Stimulated activated CD8-positive, alpha-beta memory T cell treated with anti-CD3 and anti-CD28 coated beads, Interleukin-7, amount 100 ng/mL, for 1 hour (primary cell): ENCODE measurements at places on chromosomes 6 and 20.

- no peak for DNase-seq
Measured at GRCh38 chr6:32081168-32081990, 27.8 kb downstream of the TNXB start.

DNA sequence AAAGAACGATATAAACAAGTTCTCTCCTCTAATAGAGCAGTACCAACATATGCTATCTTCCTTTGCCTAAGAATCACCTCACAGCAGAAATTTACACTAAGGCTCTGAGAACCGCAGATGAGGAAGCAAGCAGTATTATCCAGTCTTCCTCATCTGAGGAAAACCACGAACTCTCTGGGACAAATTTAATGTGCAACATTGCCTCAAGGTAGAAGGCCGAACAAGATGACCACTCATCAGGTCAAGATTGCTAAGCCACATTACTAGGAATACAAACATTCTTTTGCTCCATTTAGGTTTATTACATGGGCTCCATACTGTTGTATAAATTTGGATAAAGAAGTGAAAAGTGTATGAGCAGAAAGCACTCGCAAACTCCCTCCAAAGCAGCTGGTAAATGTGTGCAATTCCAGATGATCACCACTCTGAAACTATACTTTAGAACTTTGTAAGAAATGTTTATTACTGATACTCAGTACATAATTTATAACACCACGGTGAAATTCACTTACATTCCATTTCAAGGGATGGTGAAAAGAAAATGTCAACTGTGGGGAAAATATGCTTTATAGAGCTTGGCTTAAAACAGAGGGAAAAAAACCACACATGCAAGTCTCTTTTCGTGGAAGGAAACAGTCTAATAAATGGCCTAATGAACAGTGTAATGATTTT lies 398.4 kb downstream of the BTBD9 start:
- no peak for DNase-seq

DNA sequence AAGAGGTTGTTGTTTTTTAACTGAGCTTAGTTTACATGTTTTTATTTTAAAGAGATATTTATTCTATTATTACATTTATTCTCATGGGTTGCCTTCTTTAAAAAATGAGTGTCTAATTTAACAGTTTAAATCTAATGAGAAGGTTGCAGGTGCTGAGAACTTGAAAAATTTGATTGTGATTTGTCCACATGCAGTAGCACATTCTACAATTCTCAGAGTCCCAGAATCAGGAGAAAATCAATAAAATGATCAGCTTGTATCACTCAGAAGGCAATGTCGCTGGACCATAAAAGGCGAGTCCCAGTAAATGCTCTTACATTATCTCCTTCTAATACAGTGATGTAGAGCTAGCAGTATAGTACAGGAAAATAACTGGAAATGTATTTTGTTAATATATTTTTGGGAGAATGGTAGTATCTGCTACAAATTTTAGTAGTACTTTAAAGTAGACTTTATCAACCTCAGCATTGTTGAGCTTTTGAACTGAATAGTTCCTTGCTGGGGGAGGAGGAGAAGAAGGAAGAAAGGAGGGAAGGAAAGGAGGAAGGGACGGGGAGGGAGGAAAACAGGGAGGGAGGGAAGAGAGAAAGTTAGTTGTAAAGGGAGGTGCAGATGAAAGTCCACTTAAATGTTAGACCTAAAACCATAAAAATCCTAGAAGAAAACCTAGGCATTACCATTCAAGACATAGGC lies 458.0 kb downstream of the DOK5 start:
- DNase-seq = no peak

DNA sequence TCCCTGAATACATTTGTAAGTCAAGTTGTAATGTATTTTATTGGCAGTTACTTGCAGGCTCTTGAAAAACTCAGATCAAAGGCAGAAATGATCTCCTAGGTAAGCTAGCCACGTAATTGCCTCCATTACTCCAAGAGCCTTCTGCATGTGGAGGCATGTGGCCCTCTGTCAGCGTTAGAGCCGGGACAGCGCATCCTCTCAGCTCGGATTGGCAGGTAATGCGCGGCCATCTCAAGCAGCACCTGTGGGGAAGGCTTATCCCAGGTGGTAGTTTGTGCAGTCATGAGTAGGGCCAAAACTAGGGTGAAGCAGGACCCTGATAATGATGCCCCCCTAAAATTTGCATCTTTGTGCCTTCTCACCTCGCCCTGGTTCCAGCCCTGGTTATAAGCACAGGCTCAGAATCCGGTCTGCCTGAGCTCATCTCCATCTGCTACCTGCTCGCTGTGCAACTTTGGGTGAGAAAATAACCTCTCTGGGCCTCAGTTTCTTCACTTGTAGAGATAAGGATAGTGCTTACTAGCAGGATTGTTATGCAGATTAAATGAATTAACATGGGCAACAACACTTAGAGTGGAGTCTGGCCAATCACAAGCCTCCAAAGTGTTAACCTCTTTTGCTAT lies 157.5 kb upstream of the PMEPA1 start:
- no peak for DNase-seq

DNA sequence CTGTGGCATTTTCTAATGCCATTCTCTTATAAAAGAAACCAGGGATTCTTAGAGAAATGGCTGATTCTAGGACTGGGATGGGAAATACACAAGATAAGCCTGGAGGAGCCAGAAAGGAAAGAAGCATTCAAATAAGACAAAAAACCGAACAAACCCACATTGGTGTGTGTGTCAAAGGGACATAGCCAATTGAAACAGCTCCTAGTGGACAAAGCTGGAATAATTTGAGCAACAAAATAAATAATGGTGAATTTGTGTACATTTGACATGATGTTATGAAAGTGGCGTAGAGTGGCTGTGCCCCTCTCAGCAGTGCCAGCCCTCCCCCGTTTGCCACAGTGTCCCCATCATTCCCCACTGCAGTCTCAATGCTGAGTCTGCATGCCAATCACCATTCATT lies 55.5 kb downstream of the B3GAT2 start:
- DNase-seq = no peak

DNA sequence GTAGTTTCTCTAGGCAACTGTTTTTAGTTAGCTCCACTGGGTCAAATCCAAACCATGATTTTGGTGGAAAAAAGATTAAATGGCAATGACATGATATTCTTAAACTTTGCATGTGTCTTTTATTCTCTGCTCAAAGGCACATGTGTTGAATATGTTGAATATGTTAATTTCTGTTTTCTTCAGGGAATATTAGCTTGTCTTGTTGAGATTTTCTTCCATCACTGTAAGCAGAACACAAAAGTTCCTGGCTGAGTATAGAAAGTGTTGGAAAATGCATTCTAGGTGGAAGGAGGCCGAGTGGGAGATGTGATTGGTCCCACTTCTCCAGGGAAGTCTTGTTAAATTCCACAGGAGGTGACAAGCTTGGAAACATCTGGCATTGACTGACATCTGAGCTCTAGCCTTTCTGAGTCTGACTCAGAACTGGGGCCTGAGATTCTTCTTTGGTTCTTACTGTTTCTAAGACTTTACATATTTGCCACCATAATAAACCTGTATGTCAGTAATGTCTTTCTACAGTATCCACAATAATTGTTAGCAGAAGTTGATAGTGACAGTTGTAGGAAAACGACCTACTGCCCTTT lies 81.1 kb downstream of the LAMA4 start:
- no peak for DNase-seq

GRCh38 chr6:130425537-130425936 lies 59.7 kb downstream of the TMEM200A start:
- DNase-seq = no peak
